ENCODE measurements at places on chromosomes 6 and 20. TPM values are rescaled to one million over a fixed set of nuclear protein-coding genes. Genes with fewer than 3 reads are reported as not detected.

Gene SLC35D3
- 0.08 TPM for total RNA-seq

Gene LAMA4
- 103 TPM for total RNA-seq

Gene OR2W1
- total RNA-seq: not detected

Gene CAGE1
- total RNA-seq: not detected

Gene REM1
- 1.5 TPM for total RNA-seq

Gene RPL10A
- 552 TPM for total RNA-seq

Gene OPN5
- not detected for total RNA-seq

Gene CCN6
- total RNA-seq: not detected

Gene CCND3
- 44.5 TPM for total RNA-seq

Gene HTR1E
- total RNA-seq: not detected

Gene BMP2
- total RNA-seq: 2.4 TPM

Gene SMIM26
- total RNA-seq: 109 TPM

Gene TRPC4AP
- total RNA-seq: 30.7 TPM

Gene ACSS1
- total RNA-seq: 159 TPM

Gene ZSCAN23
- total RNA-seq: 1.5 TPM

Gene CRISP3
- not detected for total RNA-seq

Gene MROH8
- total RNA-seq: 3.6 TPM

Gene MED20
- total RNA-seq: 18.1 TPM

Gene CPNE5
- total RNA-seq: 26.5 TPM

Gene LCA5
- total RNA-seq: 1.8 TPM

Gene KIF13A
- 85.7 TPM for total RNA-seq

Gene C6orf58
- total RNA-seq: not detected

Gene CLPSL2
- total RNA-seq: not detected

Gene SIRPD
- total RNA-seq: not detected

Gene FKBP1C
- 0.63 TPM for total RNA-seq

Gene TRIM10
- total RNA-seq: not detected

Gene MRPL14
- 36.8 TPM for total RNA-seq

Gene LBP
- 0.19 TPM for total RNA-seq

Gene SGK2
- 0.30 TPM for total RNA-seq

Gene CALHM5
- total RNA-seq: 2.1 TPM

Gene FRS3
- total RNA-seq: 5.3 TPM

Gene TRERF1
- total RNA-seq: 1.4 TPM

Gene TFAP2A
- 0.66 TPM for total RNA-seq

Gene RAET1G
- 0.19 TPM for total RNA-seq

Gene PRL
- not detected for total RNA-seq

Gene DEK
- total RNA-seq: 54.0 TPM

Gene GNRH2
- not detected for total RNA-seq

Gene LIN28B
- total RNA-seq: not detected

Gene KHDC1L
- not detected for total RNA-seq

Gene IL20RA
- 10.1 TPM for total RNA-seq

Gene PSORS1C1
- total RNA-seq: 4.7 TPM

Gene TSPO2
- total RNA-seq: not detected

Gene ZKSCAN3
- 4.1 TPM for total RNA-seq

Gene RIPOR3
- total RNA-seq: 6.5 TPM

Gene STMN3
- 4.6 TPM for total RNA-seq

Gene NRN1
- total RNA-seq: 8.8 TPM

Gene HFE
- total RNA-seq: 3.4 TPM

Gene PCNA
- total RNA-seq: 28.0 TPM

Gene SIRPG
- not detected for total RNA-seq

Gene SOX12
- total RNA-seq: 12.3 TPM

Gene ACTL10
- 0.22 TPM for total RNA-seq

Gene RIN2
- total RNA-seq: 48.8 TPM

Gene PLA2G7
- total RNA-seq: 0.16 TPM

Gene KCNK17
- 0.52 TPM for total RNA-seq

Gene EPHA7
- 12.5 TPM for total RNA-seq

Gene METTL24
- 1.2 TPM for total RNA-seq

Measured in left ventricle myocardium inferior (tissue), 1 donor.